ENCODE measurements at places on chromosomes 12 and 14.

- no peak overlapping the region for H3K27ac ChIP-seq
- no peaks in the 10 kb centered on the region for H3K27me3 ChIP-seq
- H3K4me1 ChIP-seq: no peaks in the 10 kb centered on the region
- H3K4me3 ChIP-seq: no peak overlapping the region
These were observed 146.8 kb upstream of the RASSF8 start for GRCh38 chr12:25811656-25812126.

DNA sequence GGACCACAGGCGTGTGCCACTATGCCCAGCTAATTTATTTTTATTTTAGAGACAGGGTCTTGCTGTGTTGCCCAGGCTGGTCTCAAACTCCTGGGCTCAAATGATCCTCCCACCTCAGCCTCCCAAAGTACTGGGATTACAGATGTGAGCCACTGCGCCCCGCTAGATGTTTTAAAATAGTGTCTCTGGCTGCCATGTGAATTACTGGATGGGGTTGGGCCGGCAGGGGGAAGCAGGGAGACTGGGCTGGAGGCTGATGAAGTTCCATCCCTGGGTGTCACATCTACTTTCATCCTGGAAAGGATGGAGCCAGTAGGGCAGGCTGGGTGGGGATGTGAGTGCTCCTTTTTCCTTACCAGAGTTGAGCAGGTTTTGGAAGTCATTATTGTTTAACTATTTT, 46.1 kb downstream of the DNAH10 start:
- DNase-seq: no peak
- H3K27me3 ChIP-seq: no peaks in the 10 kb centered on the region
- no peak overlapping the region for H3K4me3 ChIP-seq
- no peak overlapping the region for H3K27ac ChIP-seq
- H3K4me1 ChIP-seq: no peaks in the 10 kb centered on the region

- no peak for DNase-seq
- no peak overlapping the region for H3K4me3 ChIP-seq
- H3K27ac ChIP-seq: no peak overlapping the region
- H3K27me3 ChIP-seq: no peaks in the 10 kb centered on the region
These were observed 10.1 kb upstream of the RASSF3 start for GRCh38 chr12:64600164-64600561.

DNA sequence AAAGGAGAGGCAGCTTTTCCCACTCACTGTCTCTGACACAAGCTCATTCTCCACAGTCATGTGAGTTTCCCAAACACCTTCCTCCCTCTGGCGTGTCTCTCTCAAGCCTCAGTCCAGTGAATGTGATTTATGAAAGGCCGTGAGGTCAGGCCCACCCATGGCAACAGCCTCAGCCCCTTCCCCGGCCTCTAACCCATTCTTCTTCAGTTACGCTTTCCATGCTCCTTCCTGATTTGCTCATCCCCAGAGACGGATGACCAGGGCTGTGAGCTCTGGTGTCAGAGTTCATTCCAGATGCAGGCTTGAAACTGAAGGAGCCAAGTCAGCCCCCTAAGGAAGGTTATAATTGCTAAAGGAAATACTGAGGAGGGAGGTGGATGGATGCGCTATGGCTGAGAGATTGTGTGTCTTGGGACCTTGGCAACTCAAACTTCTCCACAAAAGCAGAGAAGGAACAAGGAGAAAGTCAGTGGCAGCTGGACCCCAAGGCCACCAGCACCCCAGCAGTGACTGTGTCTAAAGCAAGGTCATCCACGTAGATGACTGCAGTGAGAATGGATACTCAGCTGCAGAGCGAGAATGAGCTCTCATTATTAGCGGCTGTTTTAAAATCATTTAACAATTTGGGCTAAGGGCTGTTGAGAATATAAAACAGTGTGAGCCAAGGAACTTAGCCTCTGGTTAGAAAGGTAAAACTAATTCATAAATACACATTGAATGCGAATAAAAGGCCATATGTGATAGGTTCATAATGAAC, 84.1 kb downstream of the FBXL14 start:
- no peak overlapping the region for H3K4me3 ChIP-seq
- H3K27ac ChIP-seq: no peak overlapping the region
- H3K27me3 ChIP-seq: no peaks in the 10 kb centered on the region
- no peaks in the 10 kb centered on the region for H3K4me1 ChIP-seq
- H3K36me3 ChIP-seq: no peaks in the 10 kb centered on the region
- DNase-seq: no peak

DNA sequence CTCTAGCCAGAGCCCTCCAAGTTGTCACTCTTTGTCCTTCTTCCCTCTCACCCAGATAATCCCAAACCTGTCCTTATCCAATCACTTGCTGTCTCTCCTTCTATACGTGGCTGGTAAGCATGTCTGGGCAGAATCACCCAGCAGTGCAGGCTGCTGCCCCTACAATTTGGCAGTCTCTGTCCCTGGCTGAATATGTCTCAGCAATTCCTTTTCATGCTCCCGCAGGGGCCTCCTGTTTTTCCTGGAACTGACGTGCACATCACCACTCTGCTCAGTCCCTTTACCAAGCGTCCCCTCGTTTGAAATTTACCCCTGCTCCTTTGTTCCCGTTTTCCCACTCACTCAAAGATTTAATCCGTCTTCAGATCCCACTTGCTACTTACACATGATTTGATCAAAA, 80.0 kb downstream of the ST8SIA1 start:
- H3K27me3 ChIP-seq: no peaks in the 10 kb centered on the region
- no peak overlapping the region for H3K4me3 ChIP-seq
- H3K4me1 ChIP-seq: peaks cover 31% of the 10 kb centered on the region
- no peak for DNase-seq

DNA sequence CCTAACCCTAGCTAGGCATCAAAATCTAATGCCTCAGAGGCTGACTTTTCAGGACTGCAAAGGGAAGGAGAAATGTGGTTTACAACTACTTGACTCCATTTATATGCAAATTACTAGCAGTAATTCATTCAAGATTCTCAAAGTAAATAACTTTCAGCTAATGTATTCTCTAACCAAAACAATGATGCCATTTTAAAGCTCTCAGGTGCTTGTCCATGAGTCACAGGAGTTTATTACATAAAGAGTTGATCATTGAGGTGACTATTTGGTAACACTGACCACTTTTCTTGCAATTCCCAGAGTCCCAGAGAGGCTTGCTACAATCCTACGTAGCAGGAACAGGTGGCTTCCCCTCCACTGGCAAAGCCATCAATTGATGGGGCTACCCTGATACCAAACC, 109.0 kb upstream of the SLC35F4 start:
- H3K4me1 ChIP-seq: no peaks in the 10 kb centered on the region
- H3K27ac ChIP-seq: no peak overlapping the region
- no peaks in the 10 kb centered on the region for H3K27me3 ChIP-seq

- no peaks in the 10 kb centered on the region for H3K27me3 ChIP-seq
- DNase-seq: no peak
- H3K27ac ChIP-seq: no peak overlapping the region
- no peaks in the 10 kb centered on the region for H3K4me1 ChIP-seq
- no peak overlapping the region for H3K4me3 ChIP-seq
- H3K36me3 ChIP-seq: peaks cover 4% of the 10 kb centered on the region
These were observed 22.3 kb downstream of the DCAF4 start for GRCh38 chr14:72948481-72949138.

DNA sequence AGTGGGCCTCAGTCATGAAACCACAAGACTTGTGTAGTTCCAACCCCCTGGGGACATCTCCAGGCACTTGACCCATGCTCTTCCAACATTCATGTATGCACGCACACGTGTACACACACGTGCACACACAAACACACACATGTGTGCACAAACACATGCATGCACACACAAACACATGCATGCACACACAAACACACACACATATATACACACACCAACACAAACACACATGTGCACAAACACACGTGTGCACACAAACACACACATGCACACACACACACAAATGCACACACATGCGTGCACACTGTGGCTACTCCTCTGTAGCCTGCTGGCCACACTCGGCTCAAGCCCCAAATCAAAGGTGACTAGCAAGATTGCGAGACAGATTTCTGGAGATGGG, 22.8 kb downstream of the BDKRB2 start:
- H3K4me1 ChIP-seq: peaks cover 23% of the 10 kb centered on the region
- H3K27ac ChIP-seq: no peak overlapping the region
- peaks cover 12% of the 10 kb centered on the region for H3K36me3 ChIP-seq
- no peak for DNase-seq
